ENCODE measurements at places on chromosomes 1 and 21.

DNA sequence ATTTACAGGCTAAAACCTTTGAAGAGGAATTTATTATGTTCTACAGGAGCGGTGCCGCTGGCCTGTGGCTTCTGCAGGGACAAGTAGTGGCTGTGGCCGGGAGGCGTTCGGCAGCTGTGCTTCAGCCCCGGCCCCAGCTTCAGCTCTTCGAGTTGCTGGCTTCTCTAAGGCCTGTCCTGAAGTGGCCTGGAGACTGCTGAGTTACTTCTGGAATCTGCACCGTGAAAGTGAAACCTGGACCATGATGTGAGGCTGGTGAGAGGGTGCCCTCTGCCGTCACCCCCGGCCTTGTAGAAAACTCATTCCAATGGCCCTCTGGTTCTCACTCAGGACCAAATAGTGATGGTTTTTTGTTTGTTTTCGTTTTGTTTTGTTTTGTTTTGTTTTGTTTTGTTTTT lies 48.1 kb downstream of the PRKCZ start:
- no peak for DNase-seq

DNA sequence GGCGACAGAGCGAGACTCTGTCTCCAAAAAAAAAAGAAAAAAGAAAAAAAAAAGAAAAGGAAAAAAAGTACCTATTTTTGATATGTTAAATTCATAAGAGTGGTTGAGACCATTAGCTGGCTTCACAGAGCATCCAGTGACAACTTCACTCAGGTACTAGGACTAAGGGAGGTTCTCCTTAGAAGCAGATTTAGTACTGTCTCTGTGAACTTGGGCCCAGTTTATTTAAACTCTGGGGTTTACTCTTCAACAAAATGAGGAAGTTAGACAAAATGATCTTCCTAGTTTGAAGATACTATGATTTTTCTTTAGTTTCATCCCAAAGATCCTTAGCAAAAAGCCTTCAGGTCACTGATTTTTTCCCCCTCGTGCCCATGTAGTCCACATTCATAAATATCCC lies 21.2 kb downstream of the MACO1 start:
- no peak for DNase-seq

GRCh38 chr1:3712573-3713535 lies 39.4 kb upstream of the CCDC27 start:
- no peak for DNase-seq

GRCh38 chr1:14787604-14788003 lies 189.1 kb downstream of the KAZN start:
- DNase-seq, result no peak

DNA sequence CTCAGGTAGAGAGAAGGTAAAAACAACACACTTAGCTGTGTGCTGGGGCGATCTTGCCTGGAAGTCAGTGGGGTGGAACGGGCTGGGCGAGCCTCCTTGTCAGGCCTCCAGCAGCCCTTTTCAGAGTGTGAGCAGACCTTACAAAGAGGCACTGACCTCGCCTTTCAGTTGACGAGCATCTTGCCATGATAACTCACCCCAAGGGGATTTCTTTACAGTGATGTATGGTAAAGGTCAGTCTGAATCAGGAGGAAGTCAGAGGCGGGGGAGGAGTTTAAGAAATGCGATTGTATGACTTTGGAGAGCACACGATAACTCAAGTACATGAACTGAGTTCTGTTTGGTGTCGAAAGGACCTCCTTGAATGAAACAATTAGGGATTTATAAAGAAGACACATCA lies 326.5 kb upstream of the PROX1 start:
- DNase-seq, result no peak

DNA sequence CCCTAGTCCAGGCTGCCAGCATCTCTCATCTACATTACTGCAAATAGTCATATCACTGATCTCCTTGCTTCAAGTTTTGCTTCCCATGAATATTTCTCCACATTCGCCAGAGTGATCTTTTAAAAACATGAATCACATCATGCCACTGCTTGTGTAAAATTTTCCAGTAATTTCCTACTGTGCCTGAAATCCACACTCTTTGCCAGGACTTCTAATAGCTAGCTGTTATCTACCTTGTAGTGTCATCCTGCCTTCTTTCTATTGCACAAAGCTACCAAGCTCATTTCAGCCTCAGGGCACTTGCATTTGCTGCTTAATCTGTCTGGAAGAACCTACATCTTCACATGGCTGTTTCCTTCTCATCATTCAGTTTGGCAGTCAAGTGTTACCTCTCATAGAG lies 33.9 kb upstream of the ZNF362 start:
- no peak for DNase-seq

- no peak for DNase-seq
These were observed 63.3 kb upstream of the PAXBP1 start for GRCh38 chr21:32834916-32835235.

DNA sequence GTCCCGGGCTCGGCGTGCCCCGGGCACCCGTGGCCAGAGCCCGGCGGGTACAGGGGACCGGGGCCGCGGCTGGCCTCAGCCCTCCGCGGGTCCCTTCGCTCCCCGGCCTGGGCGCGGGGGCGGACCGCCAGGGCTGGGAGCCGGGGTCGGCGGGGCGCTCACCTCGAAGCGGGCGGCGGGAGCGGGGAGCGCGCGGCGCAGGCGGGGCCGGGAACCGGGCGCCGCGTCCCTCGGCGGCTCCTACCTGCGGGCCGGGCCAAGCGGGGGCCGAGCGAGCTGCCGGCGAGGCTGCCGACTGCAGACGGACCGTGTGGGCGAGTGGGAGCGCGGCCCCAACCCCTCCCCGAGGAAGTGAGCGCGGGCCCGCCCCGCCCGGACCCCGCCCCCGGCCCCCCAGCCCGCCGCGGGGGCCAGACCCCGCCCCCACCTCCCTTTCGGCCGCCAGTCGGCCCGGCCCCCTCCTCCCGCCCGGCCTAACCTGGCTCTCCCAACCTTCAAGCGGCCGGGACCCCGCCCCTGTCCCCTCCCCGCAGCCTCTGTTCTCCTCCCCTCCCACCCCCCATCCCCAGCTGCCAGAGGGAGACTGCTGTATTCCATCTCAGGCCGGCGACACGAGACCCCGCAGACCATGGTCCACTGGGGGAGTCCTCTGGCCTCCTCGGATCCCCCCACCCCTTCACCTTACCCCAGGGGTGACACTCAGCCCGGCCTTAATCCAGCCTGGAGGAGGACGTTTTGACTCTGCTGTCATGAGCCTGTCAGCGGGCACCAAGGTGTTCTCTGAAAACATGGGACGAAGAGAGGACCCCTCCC lies at the start of gene FHL3:
FHL3 (minus strand) TSS at position 320 of the 813 bp plus-strand sequence. CDS start 6,102 bp downstream, outside the sequence.
- peak; percentile 72 for DNase-seq

- no peak for DNase-seq
These were observed 38.6 kb upstream of the CR1L start for GRCh38 chr1:207606362-207606755.

- no peak for DNase-seq
These were observed 101.7 kb upstream of the FGGY start for GRCh38 chr1:59195151-59195550.

GRCh38 chr1:100053727-100054126 lies 79.0 kb downstream of the SASS6 start:
- DNase-seq, result no peak

- DNase-seq, result no peak
These were observed 7.4 kb upstream of the EFNA1 start for GRCh38 chr1:155120253-155120652.

- DNase-seq, result no peak
These were observed 59.5 kb upstream of the LAPTM5 start for GRCh38 chr1:30817077-30817438.

- DNase-seq, result no peak
These were observed 28.9 kb downstream of the ITLN2 start for GRCh38 chr1:160925652-160926244.

- no peak for DNase-seq
These were observed 83.4 kb upstream of the ABCD3 start for GRCh38 chr1:94334764-94335163.

- peak; percentile 70 for DNase-seq
These were observed 13.5 kb upstream of the ACBD6 start for GRCh38 chr1:180515857-180516388.

DNA sequence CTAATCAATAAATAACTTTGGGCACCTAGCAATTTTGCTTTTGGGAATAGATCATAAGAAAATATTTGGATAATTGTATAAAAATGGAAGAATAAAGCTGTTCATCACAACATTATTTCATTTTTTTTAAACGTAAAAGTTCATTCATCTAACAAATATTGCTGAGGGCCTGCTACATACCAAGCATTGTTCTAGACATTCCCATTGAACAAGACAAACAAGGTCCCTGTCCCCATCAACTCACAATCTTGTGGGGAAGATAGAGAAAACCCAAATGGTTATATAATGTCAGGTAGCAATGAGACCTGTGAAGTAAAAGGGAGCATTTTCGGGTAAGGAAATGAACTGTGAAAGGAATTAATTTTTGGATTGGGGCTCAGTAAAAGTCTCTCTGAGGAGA lies 54.0 kb upstream of the BEND5 start:
- DNase-seq, result peak; percentile 20

- peak; percentile 8 for DNase-seq
These were observed 102.1 kb downstream of the S1PR1 start for GRCh38 chr1:101338714-101339430.

GRCh38 chr1:239868058-239868832 lies 223.4 kb upstream of the FMN2 start:
- DNase-seq, result no peak

DNA sequence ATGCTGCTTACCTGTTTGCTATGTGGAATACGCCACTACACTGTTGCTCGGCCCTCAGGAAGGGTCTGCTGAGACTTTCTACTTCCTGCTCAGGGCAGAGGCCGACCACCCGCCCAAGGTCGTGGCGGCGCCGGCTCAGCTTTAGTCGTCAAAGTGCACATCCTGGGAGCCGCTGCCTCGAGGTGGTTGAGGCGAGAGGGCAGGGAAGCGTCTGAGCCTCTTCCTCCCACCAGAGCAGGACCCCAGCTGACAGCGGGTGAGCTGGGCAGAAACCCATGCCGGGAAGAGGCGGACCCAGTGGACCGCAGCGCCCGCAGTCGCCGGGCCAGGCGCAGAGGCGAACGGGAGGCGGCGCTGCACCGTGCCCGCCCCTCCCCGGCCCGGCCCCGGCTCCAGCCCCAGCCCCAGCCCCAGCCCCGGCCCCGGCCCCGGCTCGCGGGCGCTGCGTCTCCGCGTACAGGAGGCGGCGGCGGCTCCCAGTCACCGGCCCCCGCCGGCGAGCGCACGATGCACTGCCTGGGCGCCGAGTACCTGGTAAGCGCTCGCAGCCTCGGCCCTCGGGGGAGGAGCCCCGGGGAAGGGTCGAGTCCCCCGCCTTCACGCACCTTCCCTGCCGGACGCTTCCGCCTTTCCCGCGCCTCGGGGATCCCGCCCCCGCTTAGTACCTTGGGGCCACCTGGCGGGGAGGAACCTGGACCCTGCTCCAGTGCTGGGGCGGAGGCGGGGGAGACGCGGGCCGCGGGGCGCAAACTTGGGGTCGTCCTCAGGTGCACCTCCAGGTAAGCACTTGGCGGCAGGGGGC lies at the start of gene SLC44A3:
SLC44A3 (plus strand) TSS at position 413 of the 802 bp plus-strand sequence; CDS start at position 508, 95 bp downstream.
- DNase-seq, result peak; percentile 53

- peak; percentile 86 for DNase-seq
These were observed 245.2 kb downstream of the SDCCAG8 start for GRCh38 chr1:243501002-243501401.

DNA sequence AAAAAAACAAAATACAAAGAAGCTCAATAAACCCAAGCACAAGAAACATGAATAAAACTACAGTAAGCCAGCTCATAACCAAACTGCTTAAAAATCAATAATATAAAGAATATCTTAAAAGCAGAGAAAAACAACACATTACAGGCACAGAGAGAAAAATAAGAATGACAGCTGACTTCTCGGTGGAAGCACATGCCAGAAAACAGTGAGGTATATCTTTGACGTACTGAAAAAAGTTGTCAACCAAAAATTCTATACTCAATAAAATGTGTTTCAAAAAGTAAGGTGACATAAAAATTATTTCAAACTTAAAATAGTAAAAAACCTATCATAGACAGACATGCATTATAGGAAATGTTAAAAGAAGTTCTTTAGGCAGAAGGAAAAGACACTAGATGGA lies 33.3 kb downstream of the ZZZ3 start:
- DNase-seq, result no peak

DNA sequence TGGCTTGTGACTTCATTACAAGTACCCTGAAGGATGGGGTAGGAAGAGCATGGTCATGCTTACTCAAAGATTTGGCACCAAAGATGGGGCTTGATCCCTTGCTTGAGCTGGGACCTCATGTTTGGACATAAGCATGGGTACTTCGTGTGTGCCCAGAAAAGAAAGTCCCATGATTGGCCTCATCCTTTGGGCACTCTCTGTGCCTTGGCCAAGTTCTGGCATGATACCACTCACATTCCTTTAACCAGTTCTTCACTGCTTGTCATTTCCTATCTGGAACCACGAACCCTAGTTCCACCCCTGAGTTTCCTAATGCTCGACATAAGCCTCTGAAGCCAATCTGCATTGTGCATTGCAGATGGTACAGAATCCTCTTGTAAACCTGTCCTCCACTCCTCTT lies 107.0 kb downstream of the NAV1 start:
- DNase-seq, result peak; percentile 43

GRCh38 chr21:44751799-44752636 lies 40.6 kb upstream of the TSPEAR start:
- DNase-seq, result no peak

GRCh38 chr1:246155923-246156322 lies 351.2 kb downstream of the SMYD3 start:
- DNase-seq, result peak; percentile 61

DNA sequence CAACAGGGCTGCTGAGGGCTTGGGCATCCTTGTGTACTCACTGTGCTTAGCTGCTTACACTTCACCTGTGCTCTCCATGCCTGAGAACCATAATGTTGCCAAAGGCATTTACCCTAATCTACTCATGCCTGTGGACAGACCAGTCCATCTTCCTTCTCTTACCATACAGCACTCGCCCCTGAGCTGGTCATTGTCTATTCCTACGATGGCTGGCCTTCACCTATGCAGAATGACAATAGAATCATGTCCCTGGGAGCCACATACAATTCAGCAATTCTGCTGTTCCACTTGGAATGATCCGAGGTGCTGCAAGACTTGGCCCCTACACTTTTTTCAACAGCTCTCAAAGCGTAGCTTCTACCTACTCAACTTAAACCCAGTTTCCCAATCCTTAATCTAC lies 96.5 kb downstream of the PAPPA2 start:
- DNase-seq, result no peak

DNA sequence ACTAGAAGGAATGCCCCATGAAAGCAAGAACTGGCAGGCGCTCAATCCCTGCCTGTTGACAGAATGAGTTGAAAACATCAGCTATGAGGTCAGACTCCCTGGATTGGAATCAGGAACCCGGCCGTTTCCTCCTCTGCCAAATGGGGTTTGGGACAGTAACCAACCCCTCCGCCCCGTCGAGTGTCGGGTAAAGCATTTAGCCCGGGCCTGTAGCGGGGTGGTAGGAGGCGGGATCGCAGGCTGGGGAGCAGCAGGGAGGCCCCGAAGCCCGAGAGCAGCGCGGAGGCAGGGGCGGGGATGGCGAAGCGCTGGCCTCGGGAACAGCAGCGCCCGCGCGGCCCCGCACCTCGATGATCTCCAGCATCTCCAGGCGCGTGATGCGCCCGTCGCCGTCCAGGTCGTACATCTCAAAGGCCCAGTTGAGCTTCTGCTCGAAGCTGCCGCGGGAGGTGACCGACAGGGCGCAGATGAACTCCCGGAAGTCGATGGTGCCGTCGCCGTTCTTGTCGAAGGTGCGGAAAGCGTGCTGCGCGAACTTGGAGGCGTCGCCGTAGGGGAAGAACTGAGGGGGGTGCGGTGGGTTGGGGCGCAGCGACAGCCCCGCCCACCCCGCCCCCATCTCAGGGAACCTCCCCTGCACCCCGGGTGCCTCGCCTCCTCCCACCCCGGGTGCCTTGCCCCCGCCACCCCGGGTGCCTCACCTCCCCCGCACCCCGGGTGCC lies 7.5 kb downstream of the HPCAL4 start:
- no peak for DNase-seq

All from fibroblast of skin of right biceps (primary cell).